Thymus (tissue), 14 donors: ENCODE measurements at places on chromosomes 6 and 20. TPM values are rescaled to one million over a fixed set of nuclear protein-coding genes. Genes with fewer than 3 reads are reported as not detected.

DNA sequence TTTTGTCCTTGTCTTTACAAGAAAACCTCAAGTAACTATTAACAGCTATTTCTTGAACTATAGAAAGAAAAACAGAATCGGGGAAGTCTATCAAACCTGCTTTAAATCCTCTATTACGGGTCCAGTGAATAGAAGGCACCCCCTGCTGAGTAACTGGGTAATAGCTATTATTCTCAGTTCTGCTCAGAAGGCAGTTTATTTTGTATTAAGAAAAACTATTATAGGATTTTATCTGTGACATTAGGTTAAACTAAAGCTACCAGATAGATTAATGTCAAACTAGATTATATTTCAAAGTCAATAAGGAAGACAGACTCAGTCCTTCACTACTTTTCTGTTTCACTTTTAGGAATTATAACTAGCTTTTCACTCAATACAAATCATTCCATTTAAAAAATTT is 93.7 kb downstream of the DST start:
- no peak for DNase-seq

GRCh38 chr6:30321692-30322388 is 4.9 kb upstream of the TRIM39 start:
- no peak for DNase-seq

- DNase-seq = peak; percentile 89
Measured at GRCh38 chr6:22062807-22063408, 233.9 kb downstream of the PRL start.

GRCh38 chr6:130906736-130907381 is 79.7 kb downstream of the SMLR1 start:
- no peak for DNase-seq

PPIL6 gene
- total RNA-seq = 1.3 TPM

SULF2 gene
- 9.3 TPM for total RNA-seq
